ENCODE measurements at places on chromosomes 1 and 21.
A peak's percentile ranks its signal among the peaks of the same experiment; 100 is the strongest.

DNA sequence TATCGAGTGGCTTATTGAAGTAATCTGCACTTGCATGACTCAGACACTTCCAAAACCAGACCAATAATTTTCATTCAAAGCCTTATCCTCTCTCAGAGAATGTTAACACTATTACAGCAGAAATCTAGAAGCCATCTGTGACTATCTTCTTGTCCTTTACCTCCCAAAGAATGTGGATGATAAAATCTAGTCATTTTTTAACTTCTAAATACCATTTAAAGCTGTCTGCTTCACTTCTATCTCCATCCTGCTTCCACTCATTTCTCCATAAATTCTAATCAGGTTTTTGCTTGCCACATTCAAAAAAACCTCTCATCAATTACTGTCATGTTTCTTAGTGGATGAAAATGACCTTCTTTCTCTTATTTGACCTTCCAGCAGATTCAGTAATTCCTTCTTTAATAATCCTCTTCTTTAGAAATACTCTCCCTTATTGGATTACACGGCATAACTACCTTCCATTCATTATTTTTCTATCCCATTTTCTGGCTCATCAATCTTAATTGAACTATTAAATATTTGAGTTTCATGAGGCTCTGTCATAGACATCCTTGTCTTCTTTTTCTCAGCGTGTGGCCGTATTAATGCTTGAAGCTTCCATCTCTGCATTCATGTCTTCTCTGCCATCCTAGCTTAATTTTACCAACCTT lies 1999.4 kb downstream of the MRPL39 start:
- ATAC-seq = peak; percentile 79

GRCh38 chr21:31687108-31687507 lies 27.6 kb downstream of the SOD1 start:
- ATAC-seq = no peak

- ATAC-seq = no peak
Measured at GRCh38 chr1:115437196-115437595, 99.1 kb upstream of the NGF start.

DNA sequence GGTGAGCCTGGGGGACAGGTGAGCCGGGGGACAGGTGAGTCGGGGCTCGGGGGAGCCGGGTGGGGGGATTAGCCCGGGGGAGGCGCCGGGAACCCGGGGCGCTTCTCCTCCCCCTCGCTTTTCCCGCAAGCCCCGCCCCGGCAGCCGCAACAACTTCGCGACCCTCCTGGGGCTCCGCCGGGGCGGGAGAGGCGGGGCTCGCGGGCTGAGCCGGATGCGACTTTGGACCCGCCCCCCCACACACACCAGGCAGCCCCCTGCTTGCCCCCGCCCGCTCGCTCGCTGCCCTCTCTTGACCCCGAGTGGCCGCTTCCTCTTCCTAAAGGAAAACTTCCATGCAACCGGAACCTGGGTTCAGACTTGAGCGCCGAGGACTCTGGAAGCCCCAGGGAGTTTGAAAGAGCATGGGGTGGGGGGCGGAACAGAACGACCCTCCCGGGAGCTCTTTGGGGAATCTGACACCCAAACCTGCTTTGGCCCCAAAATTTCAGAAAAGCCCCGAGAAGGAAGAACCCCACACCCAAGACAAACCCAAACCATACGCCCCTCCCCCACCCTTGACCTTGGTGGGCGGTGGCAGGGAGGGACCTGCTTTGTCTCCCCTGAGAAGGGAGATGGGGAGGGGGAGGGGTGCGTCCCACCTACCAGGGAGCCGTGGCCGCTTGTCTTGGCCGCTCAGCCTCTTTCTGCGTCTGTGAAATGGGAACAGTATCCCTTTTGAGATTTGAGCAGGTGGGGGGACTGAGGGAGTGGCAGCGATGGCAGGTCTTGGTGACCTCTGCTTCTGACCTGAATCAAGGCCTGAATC lies 550 bp downstream of the ARHGEF16 start:
- no peak for ATAC-seq

- peak; percentile 86 for ATAC-seq
Measured at GRCh38 chr21:37338671-37339551, 27.7 kb upstream of the DYRK1A start.

DNA sequence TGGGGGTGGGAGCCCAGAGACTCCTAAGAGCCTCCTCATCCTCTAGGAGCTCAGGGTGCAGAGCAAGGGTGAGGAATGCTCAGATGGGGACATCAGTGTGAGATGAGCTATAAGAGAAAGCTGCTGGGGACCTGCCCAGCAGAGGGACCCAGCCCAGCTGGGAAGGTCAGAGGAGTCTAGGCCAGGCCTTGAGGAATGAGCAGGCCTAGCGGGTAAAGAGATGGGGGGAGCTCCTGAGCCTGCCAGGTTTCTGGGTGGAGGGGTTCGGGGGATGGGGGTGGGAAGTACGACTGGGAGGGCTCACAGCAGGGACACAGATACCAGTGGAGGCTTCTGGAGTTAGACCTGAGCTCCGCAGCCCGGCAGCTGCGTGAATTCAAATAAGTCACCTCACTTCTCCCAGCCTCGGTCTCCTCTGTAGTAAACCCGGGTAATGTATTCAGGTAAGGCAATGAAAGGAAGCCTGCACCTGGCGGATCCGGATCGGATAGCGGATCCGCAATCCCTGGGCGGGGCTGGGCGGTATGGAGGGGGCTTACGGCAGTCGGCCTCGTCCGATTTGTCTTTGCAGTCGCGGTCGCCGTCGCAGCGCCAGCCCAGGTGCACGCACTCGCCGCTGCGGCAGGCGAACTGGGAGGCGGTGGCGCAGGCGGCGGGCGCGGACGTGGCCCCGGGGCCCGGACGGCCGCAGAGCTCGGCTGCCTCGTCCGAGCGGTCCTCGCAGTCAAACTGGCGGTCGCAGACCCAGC lies 38.0 kb upstream of the MAGOH start:
- ATAC-seq = no peak

DNA sequence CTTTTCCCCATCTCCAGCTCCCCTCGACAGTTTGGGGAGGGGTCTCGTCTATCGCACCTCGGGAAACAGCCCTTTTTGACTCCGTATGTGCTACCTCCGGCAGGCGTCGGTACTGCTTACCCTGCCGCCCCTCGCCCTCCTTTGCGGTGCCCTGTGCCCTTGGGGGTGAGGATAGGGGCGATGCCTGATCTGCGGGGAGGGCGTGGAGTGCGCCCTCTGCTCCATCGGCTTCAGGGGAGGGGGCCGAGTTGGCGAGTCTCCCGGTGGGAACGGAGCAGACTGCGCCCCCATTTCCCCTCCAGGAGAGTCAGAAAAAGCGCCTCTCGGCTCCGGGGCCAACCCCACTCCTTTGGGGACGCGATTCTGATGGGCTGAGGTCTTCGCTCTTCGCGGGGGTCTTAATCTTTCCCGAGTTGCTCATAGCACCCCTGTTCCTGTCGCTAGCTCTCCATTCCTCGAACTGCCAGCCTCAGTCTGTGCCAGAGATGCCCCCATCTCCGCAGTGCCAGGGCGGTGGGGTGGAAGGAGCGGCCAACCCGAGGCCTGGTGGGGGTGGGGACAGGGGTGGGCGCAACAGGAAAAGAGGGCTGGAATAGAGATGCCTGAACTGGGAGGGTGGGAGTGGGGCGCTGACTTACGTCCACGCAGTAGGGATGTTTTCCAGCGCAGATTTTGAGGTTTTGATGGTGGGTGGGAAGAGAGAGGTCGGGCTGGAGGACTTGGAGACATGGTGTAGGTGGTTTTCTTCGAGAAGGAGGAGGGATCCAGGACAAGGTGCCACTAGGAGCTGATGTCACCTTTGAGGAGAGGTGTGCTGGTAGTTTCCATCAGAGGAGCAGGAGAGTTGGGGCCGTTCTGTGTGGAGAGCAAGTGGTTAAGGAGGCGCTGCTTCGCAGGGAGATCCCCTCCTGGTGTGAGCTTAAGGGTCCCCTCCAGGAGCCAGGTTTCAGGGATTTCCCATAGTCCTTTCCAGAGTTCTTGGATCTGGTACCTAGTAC lies 674 bp downstream of the PPFIA4 start:
- ATAC-seq = peak; percentile 47

GRCh38 chr1:232218955-232219865 lies 410.7 kb downstream of the SIPA1L2 start:
- no peak for ATAC-seq

DNA sequence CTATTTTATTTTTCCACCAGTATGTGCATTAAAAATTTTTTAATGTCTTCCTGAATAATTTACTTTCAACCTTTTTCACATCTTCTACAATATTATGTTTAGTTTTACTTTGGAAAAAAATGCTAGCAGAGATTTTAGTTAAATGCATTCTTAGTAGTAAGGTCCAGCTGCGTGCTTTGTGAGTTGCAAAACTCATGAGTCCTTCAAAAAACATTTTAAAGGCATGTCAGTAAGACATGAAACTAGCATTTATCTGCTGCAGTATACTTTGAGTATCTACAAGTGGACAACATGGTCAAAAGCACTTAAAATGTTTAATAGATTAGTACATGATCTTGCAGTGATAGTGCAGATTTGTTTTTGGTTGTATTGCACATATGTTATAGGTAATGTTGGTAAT lies 139.0 kb downstream of the HS2ST1 start:
- ATAC-seq = no peak

GRCh38 chr1:160978510-160978927 lies 23.9 kb upstream of the ITLN2 start:
- ATAC-seq = no peak

GRCh38 chr1:31300193-31300592 lies 3.4 kb downstream of the ZCCHC17 start:
- no peak for ATAC-seq

GRCh38 chr1:206722751-206723461 lies 38.2 kb downstream of the MAPKAPK2 start:
- no peak for ATAC-seq

DNA sequence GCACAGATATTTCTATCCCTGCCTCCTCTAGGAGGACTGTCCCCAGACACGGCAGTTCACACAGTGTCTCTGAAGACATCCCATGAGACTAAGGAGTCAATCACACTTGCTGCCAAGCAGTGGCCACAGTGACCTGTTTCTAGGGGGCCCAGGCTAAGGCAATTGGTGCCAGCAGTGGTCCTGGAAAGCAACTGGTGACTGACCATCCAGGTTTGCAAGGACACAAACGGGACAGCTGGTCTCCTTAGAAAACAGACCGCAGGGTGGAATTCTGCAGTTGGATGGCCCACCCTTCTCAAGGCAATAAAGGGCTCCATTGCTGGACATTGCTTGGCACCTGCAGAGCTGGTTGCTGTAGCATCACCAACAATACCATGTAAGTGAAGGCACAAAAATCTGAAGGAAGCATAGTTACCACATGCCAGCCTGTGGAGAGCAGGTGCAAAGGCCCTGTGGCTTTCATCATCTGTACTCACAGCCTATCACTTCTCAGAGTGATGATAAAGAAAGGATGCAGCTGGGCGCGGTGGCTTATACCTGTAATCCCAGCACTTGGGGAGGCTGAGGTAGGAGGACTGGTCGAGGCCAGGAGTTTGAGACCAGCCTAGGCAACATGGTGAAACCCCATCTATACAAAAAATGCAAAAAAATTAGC lies 81.5 kb downstream of the STUM start:
- no peak for ATAC-seq

GRCh38 chr1:223211323-223211985 lies 68.4 kb upstream of the TLR5 start:
- ATAC-seq = no peak

DNA sequence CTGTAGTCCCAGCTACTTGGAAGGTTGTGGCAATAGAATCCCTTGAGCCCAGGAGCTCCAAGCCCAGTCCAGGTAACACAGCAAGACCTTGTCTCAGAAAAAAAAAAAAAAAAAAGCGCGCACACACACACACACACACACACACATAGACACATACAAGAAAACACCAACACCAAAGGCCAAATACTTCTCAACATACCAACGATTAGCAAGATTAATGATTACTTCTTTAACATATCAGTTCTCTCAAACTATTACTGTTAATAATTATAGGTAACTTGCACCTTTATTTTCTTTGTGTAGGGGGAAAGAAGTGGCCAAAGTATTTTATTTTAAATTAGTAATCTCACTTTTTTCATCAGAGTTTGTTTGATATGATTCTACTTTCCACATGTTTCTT lies 289.5 kb upstream of the ADGRL2 start:
- no peak for ATAC-seq

GRCh38 chr1:61149010-61149860 lies 66.9 kb downstream of the NFIA start:
- ATAC-seq = no peak

- ATAC-seq = no peak
Measured at GRCh38 chr1:88549536-88549935, 134.5 kb upstream of the PKN2 start.

DNA sequence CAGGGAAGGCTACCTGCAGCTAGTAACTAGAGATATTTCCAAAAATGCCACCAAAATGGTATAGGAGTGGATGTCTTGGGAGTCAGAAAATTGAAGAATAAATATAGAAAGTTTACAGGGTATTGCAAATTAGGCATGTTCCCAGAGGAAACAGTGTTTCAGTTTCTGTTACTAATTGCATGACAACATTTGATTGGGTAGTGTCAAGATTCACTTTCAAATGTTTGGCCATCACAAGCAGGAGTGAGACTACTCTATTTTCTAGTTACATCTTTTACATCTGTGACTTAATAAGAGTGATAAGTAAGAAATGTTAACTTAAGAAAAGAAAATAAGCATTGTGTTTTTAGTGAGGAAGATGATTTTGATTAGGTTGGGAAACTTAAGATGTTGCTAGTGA lies 30.2 kb downstream of the AMY1C start:
- ATAC-seq = no peak

DNA sequence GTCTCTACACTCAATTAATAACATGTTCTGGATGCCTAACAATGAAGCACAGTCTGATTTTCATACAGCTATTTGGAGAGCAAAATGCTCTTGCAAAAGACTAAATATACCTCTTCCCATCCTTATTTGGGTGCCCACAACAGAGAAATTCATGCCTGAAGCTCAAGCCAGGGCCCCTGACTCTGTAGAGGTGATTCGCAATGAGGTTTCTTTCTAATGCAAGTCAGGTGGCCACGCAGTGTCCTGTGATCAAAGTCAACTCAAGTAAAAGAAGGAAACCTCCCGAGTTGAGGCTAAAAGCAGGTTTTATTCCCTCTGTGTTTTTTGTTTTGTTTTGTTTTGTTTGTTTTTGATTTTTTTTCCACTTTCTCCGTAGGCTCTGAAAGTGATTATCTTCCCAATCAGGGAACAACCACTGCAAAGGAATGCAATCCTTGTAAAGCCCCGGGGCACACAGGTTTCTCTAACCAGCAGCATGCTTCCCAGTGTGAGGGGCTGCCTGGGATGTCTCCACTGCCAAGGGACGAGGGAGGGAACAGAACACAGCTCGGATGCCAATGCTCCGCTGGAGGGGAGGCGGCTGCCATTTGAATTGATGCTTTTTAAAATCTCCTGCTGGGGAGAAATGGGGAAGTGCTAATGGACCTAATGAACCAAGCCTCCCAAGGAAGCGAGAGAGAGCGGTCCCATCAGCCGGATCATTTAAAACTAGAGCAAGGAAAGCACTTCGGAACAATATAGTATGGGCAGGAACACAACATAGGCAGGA lies 73.8 kb upstream of the SSX2IP start:
- no peak for ATAC-seq

GRCh38 chr1:190679044-190679443 lies 201.4 kb upstream of the BRINP3 start:
- peak; percentile 31 for ATAC-seq

GRCh38 chr1:67777440-67777839 lies 55.8 kb downstream of the GNG12 start:
- no peak for ATAC-seq

GRCh38 chr1:100759188-100759587 lies 39.6 kb downstream of the VCAM1 start:
- ATAC-seq = no peak

- ATAC-seq = peak; percentile 98
Measured at GRCh38 chr21:31117128-31117916, 79.0 kb upstream of the KRTAP19-8 start.

- no peak for ATAC-seq
Measured at GRCh38 chr1:173407846-173408245, 69.3 kb upstream of the PRDX6 start.

- ATAC-seq = peak; percentile 16
Measured at GRCh38 chr1:30936541-30937171, 28.1 kb upstream of the SDC3 start.
